ENCODE measurements at places on chromosomes 7 and 10.

DNA sequence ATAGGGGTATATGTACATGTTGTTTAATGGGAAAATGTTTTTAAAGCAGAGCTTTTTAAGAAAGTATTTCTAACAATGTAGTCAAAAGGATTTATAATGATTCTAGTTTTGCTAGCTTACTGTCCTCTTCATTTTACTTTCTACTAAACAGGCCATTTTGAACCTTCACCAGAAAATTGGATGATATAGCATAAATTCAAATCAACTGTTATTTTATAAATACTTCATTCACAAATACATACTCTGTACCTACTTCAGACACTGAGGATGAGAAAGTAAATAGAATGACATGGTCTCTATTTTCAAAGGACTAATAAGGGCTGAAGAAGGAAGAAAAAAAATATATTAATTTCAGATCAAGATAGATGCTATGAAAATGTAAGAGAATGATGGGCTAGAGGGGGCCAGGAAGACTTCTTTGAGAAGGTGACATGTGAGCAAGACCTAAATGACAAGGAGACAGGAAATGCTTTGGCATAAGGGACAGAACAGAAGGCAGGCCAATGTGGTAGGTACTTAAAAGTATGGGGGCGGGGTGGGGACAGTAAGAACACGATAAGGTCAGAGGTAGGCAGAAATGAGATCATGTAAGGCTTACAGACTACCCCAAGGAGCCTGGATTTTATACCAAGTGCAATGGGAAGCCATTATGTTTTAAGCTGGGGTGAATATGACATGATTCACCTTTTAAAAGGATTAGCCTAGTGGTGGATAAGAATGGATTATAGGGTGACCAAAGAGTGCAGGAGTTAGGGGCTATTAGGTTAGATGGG is 5.2 kb downstream of the NAMPT start:
- DNase-seq, result no peak

DNA sequence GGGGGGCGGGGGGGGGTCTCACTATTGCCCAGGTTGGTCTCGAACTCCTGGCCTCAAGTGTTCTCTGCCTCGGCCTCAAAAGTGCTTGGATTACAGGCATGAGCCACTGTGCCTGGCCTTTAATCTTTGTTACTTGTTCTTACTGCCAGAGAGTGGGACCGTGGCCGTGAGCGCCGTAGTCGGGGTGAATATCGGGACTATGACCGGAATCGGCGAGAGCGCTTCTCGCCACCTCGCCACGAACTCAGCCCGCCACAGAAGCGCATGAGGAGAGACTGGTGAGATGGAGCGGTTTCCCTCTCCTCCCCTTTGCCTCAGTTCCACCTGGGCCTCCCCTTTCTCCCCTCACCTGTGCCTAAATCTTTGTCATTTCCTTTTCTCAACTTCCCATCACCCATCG is 6.2 kb downstream of the SRRT start:
- no peak for DNase-seq

- no peak for DNase-seq
Measured at GRCh38 chr7:18290223-18290622, 205.3 kb upstream of the HDAC9 start.

DNA sequence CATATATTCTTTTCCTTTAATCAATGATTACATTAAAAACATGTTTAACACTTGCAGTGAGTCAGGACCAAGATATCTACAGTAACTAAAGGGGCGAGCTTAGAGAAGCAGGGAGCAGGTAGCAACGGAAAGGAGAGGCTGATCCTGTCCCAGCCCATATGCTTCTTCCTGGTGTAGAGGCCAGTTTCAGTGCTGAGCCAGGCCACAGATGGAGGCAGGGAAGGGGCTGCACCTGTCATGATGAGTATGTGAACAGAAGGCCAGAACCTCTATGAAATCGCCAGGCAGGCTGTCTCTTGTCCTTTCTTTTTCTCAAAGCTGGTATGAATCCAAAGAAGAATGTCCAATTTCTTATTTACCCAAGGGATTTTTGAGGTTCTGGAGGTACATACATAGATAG is 16.3 kb downstream of the REEP3 start:
- no peak for DNase-seq

DNA sequence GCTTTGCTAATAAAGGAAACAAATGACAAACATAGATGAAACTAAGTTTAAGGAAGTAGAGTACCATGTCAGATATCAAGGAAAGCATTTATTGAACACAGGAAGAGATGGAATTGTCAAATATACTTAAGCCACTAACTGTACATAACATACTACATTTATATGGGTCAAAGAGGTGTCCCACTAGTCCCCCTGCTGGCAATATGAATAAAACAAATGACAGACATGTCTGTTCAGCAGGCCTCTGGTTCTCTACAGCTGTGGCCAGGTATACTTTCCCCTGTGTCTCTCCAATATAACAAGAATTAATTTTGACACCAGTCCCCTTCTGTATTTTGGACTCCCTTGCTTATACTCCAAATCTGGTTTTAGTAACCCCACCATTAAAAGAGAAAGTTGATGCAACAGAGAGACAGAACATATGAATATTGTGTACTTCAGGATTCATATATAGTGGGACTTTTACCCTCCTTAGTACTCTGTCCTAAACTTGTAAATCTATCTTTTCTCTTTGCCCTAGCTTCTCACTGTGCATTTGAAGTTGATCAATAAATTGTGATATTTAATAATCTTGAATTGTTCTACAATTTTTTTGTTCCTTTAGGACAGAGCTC is 42.9 kb downstream of the CD36 start:
- DNase-seq, result no peak

DNA sequence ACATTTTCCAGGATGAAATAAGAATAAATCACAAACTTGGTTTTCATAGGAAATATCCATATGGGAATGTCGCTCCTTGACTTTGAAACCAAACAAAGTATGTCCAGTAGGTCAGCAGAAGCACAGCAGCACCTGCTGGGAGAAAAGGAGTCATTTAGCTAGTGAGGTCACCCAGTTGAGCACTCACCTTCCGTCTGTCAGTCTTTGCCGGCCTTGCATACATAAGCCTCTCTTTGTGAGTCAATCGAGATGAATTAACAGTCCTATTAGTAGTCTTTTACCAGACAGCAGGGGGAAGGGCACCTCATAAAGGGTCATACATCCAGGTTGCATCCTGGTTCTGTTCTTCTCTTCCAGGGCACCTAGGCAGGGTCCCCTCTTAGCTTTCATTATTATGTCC is 232.5 kb upstream of the FZD1 start:
- no peak for DNase-seq

DNA sequence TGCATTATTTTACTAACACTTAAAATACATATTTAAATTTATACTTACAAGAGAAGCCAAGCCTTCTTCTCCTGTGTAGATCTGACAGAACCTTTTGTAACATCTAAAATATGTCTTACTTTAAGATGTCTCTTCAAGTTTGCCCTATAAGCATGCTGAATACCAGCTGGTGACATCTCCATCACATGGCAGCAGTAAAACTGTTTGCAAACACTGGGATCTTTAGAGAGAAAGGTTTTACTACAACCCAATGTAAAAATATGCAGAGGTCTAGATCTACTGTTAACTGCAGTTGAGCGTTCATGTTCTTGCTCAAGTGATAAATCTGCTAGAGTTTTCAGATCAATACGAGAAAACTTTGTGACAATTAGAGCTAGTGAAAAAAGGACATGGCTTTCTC is 23.2 kb downstream of the PDZD8 start:
- no peak for DNase-seq

DNA sequence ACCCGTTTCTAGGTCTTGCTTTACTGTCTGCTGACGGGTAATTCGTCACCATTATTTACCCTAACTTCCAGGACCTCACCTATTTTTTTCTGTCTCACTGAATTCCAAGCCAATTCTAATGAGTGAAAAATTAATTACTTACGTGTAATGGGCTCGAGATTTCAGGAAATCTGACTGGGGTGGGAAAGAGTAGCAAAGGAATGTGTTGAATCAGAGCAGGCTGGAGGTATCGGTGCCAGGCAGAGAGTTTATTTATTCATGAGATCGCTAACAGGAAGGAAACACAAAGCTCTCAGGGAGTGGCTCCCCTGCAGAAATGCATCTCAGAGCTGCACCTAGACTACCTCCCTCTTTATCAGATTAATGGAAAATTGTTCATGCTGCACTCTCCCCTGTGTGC is 4.0 kb upstream of the DIP2C start:
- DNase-seq, result peak; percentile 9

Data from keratinocyte (primary cell).